ENCODE measurements at places on chromosomes 6 and 20. TPM values are rescaled to one million over a fixed set of nuclear protein-coding genes. Genes with fewer than 3 reads are reported as not detected.

GRCh38 chr20:47361057-47361915 is 4.8 kb upstream of the ZMYND8 start:
- peak overlapping the region; percentile 95 for H3K27ac ChIP-seq
- H3K36me3 ChIP-seq, result no peaks in the 10 kb centered on the region
- H3K4me3 ChIP-seq, result no peak overlapping the region
- peaks cover 67% of the 10 kb centered on the region for H3K4me1 ChIP-seq
- no peak for DNase-seq

SUMO4 gene
- 3.9 TPM for total RNA-seq

ZFAND3 gene
- 36.2 TPM for total RNA-seq

DNA sequence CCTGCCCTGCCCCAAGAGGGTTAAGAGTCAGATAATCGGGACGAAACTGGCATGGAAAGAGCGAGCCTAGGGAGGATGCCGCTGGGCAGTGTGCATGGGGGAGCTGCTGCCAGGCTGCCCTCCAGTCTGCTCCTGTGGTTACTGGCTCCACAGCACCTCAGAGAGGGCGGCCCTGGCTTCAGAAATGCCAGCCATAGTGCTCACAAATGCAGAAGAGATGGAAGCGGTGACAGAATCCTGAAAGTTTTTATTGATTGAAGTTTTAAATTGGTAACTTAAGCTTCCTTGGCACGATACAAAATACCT is 57.9 kb downstream of the VAPB start:
- H3K27ac ChIP-seq, result no peak overlapping the region
- H3K4me1 ChIP-seq, result no peaks in the 10 kb centered on the region
- no peak for DNase-seq
- H3K4me3 ChIP-seq, result no peak overlapping the region
- H3K27me3 ChIP-seq, result no peaks in the 10 kb centered on the region

- no peaks in the 10 kb centered on the region for H3K27me3 ChIP-seq
- peaks cover 8% of the 10 kb centered on the region for H3K4me1 ChIP-seq
- no peak for DNase-seq
- no peak overlapping the region for H3K27ac ChIP-seq
- H3K36me3 ChIP-seq, result no peaks in the 10 kb centered on the region
- no peak overlapping the region for H3K4me3 ChIP-seq
These were observed 18.5 kb downstream of the PLCB1 start for GRCh38 chr20:8150591-8150990.

DNA sequence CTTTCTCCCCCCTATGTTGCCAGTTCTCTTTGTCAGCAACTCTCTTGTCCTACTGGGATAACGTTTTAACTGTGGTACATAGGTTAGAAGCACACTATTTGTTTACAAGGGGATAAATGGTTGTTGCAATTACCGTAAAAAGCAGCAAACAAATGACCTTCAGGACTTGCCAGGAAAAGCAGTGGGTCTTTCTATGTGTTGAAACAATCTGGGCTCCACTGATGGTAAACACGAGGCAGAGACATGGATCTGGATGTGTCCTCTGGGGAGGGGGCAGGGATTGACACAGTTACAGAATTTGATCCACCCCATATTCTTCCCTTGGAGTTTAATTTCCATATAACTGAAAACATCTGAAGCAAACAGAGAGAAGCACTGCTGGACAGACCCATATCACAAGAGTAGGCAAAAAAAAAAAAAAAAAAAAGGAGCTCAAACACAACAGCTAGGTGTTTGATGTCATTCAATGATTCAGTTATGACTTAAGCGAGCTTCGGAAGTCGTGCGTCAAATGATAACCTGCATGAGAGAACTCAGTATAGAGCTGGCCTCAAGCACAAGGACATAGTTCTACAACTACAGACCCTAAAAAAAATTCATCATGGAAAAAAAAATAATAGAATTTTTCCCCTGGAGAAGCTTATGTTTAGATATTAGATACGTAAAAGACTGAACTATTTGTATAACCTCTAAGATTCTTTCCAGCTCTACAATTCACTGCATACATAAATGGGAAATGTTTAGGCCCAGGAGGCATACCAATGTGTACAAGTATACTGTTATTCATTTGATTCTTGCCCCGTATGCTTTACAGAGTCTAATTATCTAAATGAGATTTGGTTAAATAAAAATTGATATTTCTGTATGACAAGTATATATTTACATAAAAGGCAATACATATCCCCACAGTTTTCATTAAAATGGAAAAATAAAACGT is 127.7 kb downstream of the ALDH8A1 start:
- no peaks in the 10 kb centered on the region for H3K27me3 ChIP-seq
- no peak overlapping the region for H3K27ac ChIP-seq
- no peak overlapping the region for H3K4me3 ChIP-seq
- no peak for DNase-seq
- H3K36me3 ChIP-seq, result no peaks in the 10 kb centered on the region

NKAPL gene
- total RNA-seq, result not detected

DNA sequence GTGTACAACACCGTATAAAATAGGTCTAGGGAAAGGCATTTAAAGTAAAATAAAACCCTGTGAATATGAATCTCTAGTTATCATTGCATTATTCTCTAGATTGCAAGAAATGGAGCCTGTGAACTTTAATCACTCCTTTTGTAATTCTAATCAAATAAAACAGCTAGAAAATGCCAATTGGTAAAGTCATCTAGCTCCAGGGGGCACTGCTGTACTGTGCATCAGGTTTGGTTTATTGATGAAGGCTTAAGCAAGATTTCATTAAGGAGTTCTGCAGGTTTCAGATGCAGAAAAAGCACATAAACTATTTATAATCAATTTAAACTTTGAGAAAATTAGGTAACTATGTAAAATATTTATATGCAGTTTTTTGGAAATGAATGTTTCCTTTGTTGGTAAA is 645.0 kb downstream of the PHF3 start:
- H3K27ac ChIP-seq, result no peak overlapping the region
- no peak overlapping the region for H3K4me3 ChIP-seq
- H3K27me3 ChIP-seq, result no peaks in the 10 kb centered on the region
- H3K4me1 ChIP-seq, result no peaks in the 10 kb centered on the region

DNA sequence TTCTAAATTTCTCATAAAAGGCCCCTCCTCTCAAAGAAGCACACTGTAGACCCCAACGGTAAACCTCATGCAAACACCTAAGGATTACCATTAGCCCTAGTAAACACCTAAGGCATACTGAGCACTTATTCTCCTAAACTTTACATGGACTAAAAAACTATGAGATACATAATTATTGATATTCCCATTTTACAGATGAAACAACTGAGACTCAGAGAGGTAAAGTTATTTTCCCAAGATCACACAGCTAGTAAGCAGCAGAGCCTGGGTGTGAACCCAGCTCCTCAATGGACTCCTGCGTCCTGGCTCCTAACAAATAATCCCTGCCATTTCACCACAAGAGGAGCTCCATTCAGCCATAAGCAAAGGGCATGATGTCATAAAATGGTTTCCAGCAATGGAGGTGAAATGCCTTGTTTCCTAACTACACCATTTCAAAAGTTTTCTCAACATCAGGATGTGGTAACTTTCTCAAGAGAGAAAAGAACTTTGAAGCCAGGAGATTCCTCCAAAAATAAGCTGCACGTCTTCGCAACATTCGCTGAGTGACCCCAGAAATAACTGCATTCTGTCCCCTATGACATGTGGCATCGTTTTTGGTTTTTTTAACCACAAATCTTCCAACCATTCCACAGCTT is 4.1 kb downstream of the ATP9A start:
- H3K27ac ChIP-seq, result no peak overlapping the region
- no peak overlapping the region for H3K4me3 ChIP-seq
- H3K4me1 ChIP-seq, result peaks cover 57% of the 10 kb centered on the region
- DNase-seq, result no peak
- H3K27me3 ChIP-seq, result no peaks in the 10 kb centered on the region

DNA sequence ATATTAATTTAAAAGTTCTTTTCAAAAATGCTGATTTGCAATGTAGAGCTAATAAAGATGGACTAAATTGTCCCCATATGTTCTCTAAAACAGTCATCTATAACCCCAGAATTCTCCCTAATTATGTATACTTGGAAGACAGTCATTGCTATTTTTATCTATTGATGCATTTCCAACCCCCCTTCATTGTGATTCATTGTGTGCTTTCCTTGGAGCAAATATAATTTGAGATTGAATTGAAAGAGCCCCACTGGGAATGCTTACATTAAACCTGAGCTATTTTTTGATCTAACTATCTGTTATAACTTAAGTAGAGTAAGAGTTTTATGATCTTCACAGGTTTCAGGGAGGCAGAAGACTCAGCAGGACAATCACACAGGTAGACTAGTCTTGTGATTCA is 73.7 kb upstream of the PTCHD4 start:
- DNase-seq, result no peak
- H3K27ac ChIP-seq, result no peak overlapping the region
- H3K4me3 ChIP-seq, result no peak overlapping the region

GRCh38 chr20:17282501-17282900 is 55.7 kb downstream of the PCSK2 start:
- DNase-seq, result no peak
- H3K4me1 ChIP-seq, result no peaks in the 10 kb centered on the region
- no peaks in the 10 kb centered on the region for H3K36me3 ChIP-seq
- H3K4me3 ChIP-seq, result no peak overlapping the region
- H3K27ac ChIP-seq, result no peak overlapping the region

DNA sequence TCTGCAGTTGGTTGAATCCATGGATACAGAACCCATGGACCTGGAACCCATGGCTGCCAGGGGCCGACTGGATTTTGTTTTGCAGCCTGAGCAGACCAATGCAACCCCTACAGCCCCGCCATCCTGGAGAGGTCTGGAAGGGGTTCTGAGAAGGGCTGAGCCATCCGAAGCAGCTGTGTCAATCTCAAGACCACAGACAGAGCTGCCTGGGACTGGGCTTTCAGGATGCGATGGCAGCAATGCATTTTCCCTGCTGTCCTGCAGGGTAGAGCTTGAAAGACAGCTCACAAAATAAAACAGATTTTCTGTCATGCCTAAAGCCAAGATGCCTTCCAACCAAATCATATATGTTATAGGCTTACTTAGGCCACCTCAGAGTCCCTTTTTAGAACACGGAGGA is 125.8 kb upstream of the NXT1 start:
- no peaks in the 10 kb centered on the region for H3K27me3 ChIP-seq
- DNase-seq, result no peak
- peak overlapping the region; percentile 15 for H3K27ac ChIP-seq
- H3K4me3 ChIP-seq, result no peak overlapping the region
- no peaks in the 10 kb centered on the region for H3K4me1 ChIP-seq
- no peaks in the 10 kb centered on the region for H3K36me3 ChIP-seq

DNA sequence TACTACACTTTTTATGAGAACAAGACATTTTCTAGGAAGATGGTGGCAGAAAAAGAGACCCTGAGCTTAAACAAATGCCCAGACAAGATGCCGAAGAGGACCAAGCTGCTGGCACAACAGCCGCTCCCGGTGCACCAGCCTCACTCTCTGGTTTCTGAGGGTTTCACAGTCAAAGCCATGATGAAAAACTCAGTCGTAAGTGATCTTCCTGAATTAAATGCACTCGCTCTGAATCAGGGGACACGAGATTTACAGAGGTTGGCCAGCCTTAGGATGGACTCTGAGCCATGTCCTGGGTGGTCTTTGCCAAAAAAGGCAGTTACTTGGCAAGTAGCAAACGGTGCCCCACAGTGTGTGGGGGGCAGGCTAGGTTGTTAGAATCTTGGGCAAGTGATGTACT is 423 bp downstream of the PACRG start:
- H3K27ac ChIP-seq, result peak overlapping the region; percentile 90
- H3K27me3 ChIP-seq, result no peaks in the 10 kb centered on the region
- H3K36me3 ChIP-seq, result no peaks in the 10 kb centered on the region
- peak overlapping the region; percentile 81 for H3K4me3 ChIP-seq

DNA sequence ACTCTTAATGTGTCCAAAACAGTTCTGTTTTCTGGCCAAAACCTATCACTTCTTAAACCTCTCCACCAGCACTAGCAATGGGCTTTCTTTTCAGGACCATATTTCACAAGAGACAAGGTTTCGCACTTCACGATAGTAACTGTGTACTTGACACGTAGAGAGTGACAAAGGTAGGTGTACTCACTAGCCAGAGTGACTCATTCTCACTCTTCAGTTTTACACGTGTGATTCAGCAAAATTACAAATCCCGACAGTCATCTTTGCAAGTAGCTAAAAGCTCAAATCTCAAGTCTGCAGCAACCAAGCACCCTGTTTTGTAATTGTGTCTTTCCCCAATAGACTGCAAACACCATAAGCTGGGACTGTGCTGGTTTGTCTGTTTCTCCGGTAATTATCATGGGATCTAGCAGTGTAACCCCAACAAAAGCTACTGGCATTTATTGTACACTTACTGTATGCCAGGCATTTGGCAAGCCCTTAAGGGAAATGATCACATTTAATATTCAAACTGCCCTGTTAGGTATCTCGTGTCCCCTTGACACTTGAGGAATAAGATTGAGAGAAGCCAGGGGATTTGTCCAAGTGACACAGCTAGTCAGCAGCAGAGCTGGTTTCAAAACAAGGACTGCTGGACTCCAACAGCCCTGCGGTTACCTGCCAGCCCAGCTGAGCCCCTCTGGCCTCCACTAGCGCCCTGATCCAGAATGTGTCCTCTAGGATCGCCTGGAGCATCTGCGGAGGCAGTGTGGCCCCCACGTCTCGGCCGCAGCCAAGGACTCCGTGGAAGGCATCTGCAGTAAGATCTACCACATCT is 9.9 kb downstream of the PCIF1 start:
- H3K36me3 ChIP-seq, result peaks cover 94% of the 10 kb centered on the region
- DNase-seq, result no peak
- no peaks in the 10 kb centered on the region for H3K27me3 ChIP-seq

DNA sequence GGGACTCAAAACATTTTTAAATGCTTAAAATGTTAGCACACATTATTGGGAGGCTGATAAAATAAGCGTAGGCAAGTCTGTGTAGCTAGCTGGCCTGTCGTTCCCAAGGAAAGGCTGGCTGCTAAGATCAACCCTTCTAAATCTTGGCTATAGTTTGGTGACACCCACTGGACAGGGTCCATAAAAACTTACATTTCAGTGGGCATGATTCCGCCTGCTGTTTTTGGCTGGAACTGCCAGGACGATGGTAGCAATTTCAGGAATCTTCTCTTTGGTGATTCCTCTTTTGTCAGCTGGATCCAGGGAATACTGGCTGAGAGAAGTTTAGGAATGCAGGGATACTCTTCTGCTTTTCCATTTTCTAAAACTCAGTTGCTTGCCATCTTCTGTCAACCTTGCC is 162.2 kb downstream of the NKAIN2 start:
- no peaks in the 10 kb centered on the region for H3K4me1 ChIP-seq
- H3K36me3 ChIP-seq, result no peaks in the 10 kb centered on the region
- DNase-seq, result no peak
- no peak overlapping the region for H3K4me3 ChIP-seq

KCNQ2 gene
- not detected for total RNA-seq

RNF39 gene
- 0.18 TPM for total RNA-seq

DNA sequence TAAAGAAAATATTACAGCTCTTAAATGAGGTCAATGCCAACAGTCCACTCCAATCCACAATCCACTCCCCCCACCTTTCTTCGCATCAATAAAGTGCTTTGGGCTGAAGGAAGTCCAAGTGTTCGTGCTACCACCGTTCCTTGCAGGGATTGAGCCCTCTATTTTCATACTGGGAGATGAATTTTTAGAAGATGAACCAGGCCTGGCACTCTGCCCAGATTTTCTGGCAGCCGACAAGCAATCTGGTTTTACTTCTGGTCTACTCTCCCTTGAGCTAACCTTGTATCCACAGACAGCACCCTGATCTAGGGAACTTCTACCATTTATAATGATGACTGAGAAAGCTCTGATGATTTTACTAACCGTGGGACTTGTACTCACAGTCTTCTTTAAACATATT is 72.3 kb downstream of the BTBD9 start:
- DNase-seq, result peak; percentile 82
- H3K27ac ChIP-seq, result no peak overlapping the region
- no peaks in the 10 kb centered on the region for H3K27me3 ChIP-seq

GRCh38 chr6:11414176-11414963 is 123.2 kb upstream of the TMEM170B start:
- peaks cover 23% of the 10 kb centered on the region for H3K4me1 ChIP-seq
- no peak overlapping the region for H3K27ac ChIP-seq
- no peak overlapping the region for H3K4me3 ChIP-seq
